ENCODE measurements at places on chromosomes 12 and 14.

GRCh38 chr12:103850429-103850828 is 9.4 kb upstream of the NT5DC3 start:
- DNase-seq, result no peak

- DNase-seq, result no peak
These were observed 256.7 kb downstream of the SUDS3 start for GRCh38 chr12:118633071-118633470.

GRCh38 chr14:21191261-21191808 is 35.5 kb upstream of the OR5AU1 start:
- DNase-seq, result no peak

GRCh38 chr12:93297536-93297935 is 80.2 kb upstream of the NUDT4 start:
- DNase-seq, result no peak

- DNase-seq, result no peak
These were observed 10.6 kb upstream of the CYP46A1 start for GRCh38 chr14:99673305-99674063.

GRCh38 chr12:22256041-22256441 is 78.5 kb downstream of the ST8SIA1 start:
- no peak for DNase-seq

Measured in NCI-H524 (cell line).